ENCODE measurements at places on chromosomes 4 and X. TPM values are rescaled to one million over a fixed set of nuclear protein-coding genes. Genes with fewer than 3 reads are reported as not detected.

PHKA2 gene
- 29.0 TPM for total RNA-seq

CLOCK gene
- 13.0 TPM for total RNA-seq

BEND2 gene
- total RNA-seq: not detected

SMIM43 gene
- total RNA-seq: not detected

AP1S2 gene
- total RNA-seq: 10.9 TPM

CACNA1F gene
- total RNA-seq: 0.20 TPM

MAML3 gene
- 6.7 TPM for total RNA-seq

ESX1 gene
- total RNA-seq: not detected

FRAS1 gene
- 14.3 TPM for total RNA-seq

SLC7A11 gene
- 1.3 TPM for total RNA-seq

NAA11 gene
- total RNA-seq: not detected

TRMT10A gene
- total RNA-seq: 3.3 TPM

GLRA3 gene
- 0.04 TPM for total RNA-seq

AMOT gene
- total RNA-seq: 14.4 TPM

MMRN1 gene
- 0.69 TPM for total RNA-seq

BMX gene
- 0.64 TPM for total RNA-seq

MAGEA9B gene
- not detected for total RNA-seq

POU4F2 gene
- total RNA-seq: not detected

TAF7L gene
- 0.08 TPM for total RNA-seq

PSAPL1 gene
- not detected for total RNA-seq

NUDT10 gene
- total RNA-seq: 0.12 TPM

FAM9B gene
- not detected for total RNA-seq

NPY5R gene
- total RNA-seq: 0.69 TPM

PCDH10 gene
- total RNA-seq: 0.09 TPM

IL3RA gene
- 3.1 TPM for total RNA-seq

FAM114A1 gene
- 19.8 TPM for total RNA-seq

SHROOM2 gene
- 6.6 TPM for total RNA-seq
